ENCODE measurements at places on chromosomes 1 and 21.

DNA sequence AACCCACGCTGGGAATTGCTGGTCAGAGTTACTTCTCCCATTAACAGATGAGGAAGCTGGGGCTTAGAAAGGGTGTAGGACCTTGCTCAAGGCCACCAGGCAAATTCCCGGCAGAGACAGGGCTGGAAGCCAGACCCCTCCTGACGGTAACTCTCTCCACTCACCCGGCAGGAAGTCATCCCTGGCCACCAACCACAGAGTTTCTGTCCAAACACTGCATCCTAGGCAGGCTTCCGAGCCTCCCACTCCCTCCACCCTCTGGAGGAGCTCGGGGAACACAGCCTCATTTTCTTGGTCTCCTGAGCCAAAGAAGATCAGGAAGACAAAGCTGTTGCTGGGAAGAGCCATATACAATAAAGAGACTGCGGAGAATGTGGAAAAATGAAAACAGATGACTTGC lies 25.0 kb upstream of the ZNF436 start:
- no peak for DNase-seq

GRCh38 chr1:177863796-177864195 lies 106.1 kb downstream of the SEC16B start:
- no peak for DNase-seq

DNA sequence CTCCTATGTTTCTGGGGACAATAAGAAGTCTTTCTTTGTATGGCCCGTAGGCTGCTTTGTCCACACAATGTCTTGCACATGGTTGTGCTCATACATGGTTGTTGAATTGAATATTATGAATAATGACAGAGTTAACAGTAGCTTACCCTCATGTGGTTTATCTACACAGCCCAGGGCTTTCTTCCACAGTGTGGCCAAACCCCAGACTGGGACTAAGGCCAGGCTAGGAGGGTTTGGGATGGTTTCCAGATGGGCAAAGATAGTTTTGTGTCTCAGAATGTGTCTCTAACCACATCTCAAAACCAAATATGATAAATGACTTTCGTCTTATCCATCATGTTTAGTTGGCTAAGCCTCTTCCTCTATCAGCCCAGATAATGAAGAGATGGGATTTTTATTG lies 65.2 kb downstream of the CACNA1E start:
- no peak for DNase-seq

DNA sequence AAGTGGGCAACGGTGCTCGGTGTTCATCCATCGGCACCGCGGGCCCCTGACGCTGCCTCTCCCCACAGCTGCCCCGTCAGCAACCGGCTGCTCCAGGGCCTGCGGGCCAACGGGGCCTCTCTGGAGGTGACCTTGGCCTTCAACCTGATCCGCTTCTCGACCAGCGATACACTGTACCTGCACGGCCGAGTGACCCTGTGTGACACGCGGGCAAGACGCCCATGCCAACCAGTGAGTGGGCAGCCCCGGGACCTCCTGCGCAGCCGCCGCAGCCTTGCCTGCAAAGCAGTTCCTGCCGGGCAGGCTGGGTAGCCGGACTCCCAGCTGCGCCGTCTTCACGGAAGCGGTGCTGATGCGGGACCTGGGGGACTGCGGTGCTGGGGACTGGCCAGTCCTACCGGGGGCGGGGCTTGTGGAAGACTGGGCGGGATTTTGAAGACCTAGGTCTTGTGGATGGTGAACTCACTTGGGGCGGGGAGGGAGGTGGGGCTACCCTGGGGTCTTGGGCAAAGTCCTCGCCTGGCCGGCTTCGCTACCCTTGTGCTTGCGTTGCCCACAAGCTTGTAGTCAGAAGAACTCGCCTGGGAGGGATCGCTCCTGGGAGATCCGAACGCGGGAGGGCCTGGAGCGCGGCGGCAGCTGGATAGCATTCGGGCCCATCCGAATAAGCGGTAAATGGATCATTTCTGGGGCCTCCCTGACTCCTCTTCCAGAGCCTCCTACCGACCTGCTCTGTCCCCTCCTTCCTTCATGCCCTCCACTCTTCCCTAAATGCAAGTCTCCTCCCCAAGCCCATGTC lies 8.8 kb upstream of the CEP85 start:
- no peak for DNase-seq

- DNase-seq: no peak
Observed at GRCh38 chr1:177569476-177569875, 398.7 kb downstream of the BRINP2 start.

- no peak for DNase-seq
Observed at GRCh38 chr1:188140958-188141357, 1312.2 kb downstream of the PLA2G4A start.

DNA sequence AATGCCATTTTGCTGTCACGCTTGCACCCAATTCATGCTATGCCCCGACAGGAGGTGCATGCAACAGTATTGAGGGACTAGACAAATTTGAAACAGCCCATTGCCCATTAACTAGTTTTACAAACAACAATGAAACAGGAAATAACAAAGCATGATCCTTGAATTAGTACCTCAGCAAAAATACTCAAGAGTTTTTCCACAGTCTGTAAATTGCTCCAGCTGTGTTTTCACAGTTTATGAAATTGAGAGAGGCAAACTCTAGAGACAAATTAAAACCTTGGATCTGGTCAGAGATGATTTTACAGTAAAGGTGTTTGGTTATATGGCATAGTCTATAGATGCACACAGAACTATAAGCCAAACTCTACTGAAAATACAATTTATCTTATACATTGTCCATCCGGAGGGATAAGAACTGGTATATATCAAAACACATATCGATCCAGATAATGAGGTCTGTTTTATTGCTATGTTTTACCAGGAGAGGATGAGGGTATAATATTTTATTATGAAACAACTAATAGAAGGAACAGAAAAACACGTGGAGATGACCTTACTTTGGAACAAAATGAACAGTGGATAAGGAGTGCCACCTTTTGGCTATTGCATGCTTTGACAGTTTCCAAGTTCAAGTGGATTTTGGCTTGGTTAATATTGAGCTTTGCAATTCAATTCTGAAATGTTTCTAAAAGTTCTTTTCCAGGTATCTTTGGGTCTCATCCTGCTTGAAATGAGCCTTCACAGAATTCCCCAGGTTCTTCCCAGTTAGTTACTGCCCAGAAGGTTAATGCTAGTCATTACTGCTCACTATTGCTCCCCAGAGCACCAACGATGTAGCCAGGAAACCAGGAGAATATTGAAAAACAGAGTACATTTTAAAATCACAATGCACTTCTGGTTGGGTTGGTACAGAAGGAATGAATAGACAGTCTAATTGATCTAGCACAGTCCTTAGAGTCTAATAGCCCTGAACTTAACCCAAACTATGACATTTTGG lies 45.7 kb downstream of the ZC3H11B start:
- DNase-seq: no peak

DNA sequence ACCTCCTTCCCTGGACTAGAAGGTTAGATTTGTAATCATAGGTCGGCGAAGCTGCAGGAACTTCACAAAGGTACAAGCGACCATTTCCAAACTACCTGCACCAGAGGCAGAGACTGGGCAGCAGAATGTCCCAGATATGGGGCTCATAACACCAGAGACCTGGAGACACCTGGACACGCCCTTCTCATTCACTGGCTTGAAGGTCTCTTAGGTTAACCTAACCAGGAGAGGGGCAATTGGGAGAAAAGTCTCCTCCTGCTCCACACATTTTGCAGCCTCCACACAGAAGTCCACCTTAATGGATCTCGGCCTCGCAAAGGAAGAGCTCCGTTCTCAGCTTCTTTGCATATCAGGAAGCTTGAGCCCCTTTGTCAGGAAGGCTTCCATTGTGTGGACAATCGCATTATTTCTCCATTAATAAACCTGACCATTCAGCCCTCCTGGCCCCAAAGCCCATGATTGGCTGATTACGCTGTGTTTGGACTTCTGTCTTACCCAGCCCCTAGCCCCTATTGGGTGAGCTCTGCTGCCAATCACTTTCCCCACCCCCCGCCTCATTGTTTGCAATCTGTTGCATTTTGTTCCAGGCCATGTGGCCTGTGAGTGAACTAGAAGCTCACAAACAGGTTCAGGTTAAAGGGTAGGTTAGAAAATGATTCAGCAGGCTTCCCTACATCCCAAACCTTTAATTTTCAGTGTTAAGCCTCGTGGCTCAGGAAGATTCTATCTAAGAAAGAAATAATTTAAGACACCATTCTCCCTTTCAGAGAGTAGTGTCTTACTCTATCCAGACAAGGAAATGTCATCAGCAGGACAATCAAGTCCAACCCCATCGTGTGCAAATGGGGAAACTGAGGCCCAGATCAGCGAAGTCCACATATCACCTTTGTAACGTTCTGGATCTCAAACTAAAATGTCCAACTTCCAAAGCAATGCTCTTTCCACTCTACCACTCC lies 2.8 kb downstream of the MYCL start:
- DNase-seq: peak; percentile 68

DNA sequence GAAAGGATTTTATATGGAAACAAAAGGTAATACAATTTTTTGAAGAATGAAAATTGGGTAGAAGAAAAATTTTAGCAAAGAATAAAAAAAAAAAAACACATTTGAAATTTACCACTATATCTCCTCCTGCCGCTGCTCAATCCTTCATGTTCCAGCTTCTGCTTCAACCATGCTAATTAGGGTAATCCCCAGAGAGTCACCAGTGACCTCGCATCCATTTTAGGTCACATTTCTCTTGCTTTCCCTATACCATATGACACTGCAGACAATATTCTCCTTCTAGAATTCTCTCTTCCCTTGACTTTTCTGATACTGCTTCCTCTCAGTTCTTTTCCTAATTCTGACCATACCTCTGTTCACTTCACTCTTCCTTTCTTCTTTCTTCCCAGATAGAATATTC lies 237.1 kb downstream of the USH2A start:
- no peak for DNase-seq

GRCh38 chr1:32464716-32465577 lies at the start of gene ZBTB8B:
TSS of gene ZBTB8B (plus strand) at chr1:32465072. CDS start at chr1:32470625, 5,553 bp downstream.
- peak; percentile 90 for DNase-seq

DNA sequence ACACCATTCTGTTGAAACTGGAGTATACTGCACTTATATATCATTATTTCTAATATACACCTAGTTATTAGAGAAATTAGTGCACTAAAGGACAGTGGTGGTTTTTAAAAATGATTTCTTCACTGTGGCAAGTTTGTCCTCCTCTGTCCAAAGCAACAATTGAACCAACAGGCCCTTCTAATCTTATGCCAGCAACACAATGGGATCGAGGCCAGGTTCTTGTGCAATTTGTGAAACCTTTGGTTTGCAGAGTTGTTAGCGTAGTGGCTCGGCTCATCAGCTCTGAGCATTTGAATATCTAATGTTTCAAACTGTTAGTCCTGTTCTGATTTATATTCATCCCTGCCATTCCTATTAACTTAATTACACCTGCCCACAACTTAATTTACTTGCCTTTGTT lies 9.9 kb upstream of the LRRC39 start:
- DNase-seq: no peak

DNA sequence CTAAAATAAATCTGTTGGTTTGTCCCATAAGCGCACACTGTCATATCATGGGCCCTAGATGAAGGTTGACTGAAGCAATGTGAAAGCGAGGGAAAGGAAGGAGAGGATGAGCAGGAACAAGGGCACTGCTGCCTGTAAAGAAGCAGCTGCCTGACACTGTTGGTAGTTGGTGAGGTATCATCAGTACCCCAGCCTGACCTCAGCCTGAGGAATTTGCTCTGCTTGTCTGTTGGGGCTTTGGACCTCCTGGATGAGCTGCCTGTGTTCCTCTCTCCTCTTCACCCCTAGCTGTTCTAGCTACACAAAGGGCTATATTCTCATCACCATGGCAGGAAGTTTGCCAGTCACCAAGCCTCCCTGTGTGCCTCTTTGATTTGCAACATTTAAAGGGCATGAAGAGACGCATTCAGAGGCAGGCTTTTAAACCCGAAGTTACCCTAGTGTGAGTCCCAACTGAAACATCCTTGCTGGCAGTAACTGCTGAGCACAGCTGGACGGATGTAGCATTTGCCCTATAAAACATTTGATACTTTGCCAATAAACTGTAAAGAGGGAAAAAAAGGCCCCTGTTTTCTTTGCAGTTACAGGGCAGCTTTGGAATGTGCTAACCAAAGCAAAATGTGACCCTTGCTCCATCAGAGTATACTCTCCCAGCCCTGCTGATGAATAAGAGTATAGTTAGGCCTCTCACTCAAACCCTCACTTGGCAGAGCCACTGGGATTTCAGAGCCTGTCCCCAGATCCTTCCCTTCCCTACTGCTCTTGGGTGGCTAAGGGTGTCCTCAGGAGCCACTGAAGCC lies 22.2 kb upstream of the SPATA6 start:
- no peak for DNase-seq

GRCh38 chr1:87144981-87145380 lies 183.7 kb upstream of the LMO4 start:
- no peak for DNase-seq

DNA sequence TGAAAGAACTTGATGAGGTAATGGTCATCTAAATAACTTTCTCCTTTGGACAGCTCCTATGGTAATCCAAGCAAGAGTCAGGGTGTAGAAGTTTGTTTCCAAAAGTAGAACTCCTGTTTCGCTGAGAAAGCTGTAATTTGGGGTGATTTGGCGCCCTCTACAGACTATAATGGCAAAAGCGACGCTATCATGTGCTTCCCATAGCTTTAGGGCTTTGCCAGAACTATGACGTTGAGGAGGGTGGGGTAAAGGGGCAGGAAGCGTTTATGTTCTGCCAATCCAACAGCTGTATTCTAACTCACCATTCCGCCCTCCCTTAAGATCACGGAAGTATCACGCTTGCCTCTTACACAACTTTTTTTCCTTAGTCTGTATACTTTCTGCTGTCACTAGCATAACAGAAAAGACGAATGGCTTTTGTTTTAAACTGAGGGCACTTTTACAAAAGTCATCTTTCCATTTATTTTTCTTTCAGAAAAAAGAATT lies at the start of gene FMO4:
Gene FMO4, plus strand, starts transcription at position 349 of the 486 bp plus-strand sequence. CDS start 5,643 bp downstream, outside the sequence.
- DNase-seq: peak; percentile 54

DNA sequence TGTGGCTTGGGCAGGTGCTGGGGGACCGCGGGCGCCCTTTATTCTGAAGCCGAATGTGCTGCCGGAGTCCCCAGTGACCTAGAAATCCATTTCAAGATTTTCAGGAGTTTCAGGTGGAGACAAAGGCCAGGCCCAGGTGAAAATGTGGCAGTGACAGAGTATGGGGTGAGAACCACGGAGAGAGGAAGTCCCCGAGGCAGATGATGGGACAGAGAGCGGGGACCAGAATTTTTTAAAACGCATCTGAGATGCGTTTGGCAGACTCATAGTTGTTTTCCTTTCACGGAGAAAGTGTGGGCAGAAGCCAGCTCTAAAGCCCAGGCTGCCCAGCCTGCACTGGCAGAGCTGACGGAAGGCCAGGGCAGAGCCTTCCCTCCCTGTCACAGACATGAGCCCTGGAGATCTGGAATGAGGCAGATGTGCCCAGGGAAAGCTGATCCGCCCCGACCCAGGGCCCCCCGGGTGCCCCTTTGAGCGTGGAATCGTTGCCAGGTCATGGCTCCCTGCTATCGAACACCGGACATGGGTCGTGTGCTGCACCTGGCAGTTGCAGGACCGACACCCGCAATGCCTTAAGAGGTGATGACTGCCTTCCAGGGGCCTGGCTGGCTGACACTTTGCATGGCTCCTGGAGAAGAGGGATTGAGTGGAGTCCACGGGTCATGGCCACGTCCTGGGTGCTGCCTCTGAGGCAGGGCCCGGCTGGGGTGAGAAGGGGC lies 6.5 kb upstream of the SLX9 start:
- no peak for DNase-seq

GRCh38 chr1:13699510-13699909 lies 478 bp upstream of the PRDM2 start:
- no peak for DNase-seq

- DNase-seq: no peak
Observed at GRCh38 chr1:43293896-43294760, 6.7 kb upstream of the TIE1 start.
